ENCODE measurements at places on chromosomes 13 and 19.
A peak's percentile ranks its signal among the peaks of the same experiment; 100 is the strongest.

DNA sequence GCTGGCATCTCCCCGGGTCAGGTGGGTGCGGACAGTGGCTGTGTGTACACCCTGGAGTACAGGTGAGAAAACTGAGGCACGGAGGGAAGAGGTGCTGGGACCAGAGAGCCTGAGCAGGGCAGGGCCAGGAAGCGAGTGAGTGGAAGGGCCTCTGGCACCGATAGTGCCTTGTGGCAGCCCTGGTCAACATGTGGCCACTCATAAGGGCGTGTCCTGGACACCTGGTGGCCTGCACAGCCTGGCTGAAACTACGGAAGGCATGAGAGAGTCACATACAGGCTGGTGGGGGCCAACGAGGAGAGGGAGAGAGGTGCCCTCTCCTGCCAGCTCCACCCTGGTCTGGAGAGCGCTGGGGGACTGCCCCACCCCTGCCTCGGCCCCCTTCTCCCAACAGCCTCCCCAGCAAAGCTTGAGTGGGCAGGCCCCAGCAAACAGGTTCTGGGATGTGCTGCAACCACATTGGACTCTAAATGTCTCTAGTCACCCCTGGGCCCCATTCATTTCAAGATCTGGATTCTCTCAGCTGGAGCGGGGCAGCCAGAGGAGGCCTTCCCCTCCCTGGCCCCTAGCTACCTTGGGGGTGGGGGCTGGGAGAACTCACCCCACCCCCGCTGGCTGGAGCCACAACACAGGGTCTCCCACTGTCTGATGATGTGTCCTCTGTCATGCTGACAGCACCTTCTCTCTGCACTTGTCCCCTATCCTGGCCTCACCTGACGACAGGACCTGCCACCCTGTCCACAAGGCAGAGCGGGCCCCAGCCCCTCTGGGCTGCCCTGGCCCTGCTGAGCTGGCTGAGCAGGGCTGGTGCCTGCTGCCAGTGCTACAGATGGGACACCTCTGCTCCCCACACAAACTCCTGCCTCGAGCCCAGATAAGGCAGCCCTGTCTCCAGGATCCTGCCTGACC is 5.8 kb downstream of the CBARP start:
- DNase-seq: no peak

GRCh38 chr19:32224371-32225244 is 120.8 kb upstream of the ZNF507 start:
- peak; percentile 60 for DNase-seq

DNA sequence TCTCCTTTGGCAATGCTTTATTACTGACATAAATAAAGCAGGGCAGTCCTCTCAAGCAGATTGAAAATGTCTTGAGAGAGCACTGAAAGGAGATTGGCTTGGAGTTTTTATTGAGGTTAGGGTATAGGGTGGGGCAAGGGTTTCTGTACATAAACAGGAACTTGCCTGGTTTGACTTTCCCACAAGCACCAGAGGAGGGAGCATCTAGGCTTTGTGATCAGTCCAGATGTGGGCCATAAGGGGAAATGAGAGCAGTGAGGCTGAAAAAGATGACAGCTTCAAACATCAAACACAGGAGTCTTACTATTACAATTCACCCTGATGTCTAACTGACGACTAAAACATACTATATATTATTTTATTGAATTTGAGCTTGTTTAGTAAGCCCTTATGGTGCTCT is 260.9 kb downstream of the MTUS2 start:
- DNase-seq: no peak

- no peak for DNase-seq
These were observed 953.2 kb downstream of the SLITRK6 start for GRCh38 chr13:84845907-84846619.

DNA sequence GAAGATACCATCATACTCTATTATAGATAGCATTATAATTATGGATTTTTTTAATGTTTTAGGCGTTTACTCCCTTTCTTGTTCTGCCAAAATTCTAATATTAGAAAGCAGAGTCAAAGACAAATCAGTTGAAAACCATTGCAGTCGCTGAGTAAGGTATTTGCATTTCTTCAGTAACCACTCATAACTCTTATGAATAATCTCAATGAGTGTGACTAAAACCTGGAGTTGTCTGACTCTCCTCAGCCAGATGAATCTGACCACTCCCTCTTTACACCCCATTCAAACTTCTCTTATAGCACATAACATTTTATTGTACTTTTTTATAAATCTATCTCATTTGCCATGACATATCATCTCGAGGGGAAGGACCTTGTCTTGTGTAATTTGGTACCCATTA is 1006.5 kb downstream of the DIAPH3 start:
- DNase-seq: no peak

GRCh38 chr13:99381766-99382165 is 74.6 kb upstream of the GPR183 start:
- no peak for DNase-seq

DNA sequence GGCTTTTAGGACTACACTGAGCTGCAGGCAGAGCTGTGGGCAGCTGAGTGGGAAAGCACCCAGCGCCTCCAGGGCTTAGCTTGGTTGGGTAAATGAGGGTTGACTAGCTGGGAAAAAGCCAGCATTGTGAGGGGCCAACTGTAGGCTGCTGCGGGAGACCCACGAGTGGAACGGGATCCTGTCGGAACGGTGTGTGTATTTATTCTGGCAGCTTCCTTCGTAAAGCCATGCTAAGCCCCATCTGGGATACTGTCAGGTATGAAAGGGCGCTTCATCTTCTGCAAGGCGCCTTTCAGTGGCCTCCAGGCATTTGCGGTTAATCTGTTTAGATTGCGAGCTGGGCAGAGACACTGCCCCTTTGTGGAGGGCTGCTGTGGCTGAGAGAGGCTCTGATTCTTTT is 39.5 kb upstream of the CNMD start:
- no peak for DNase-seq

GRCh38 chr19:52492201-52492993 is 35.1 kb upstream of the ZNF808 start:
- DNase-seq: no peak

DNA sequence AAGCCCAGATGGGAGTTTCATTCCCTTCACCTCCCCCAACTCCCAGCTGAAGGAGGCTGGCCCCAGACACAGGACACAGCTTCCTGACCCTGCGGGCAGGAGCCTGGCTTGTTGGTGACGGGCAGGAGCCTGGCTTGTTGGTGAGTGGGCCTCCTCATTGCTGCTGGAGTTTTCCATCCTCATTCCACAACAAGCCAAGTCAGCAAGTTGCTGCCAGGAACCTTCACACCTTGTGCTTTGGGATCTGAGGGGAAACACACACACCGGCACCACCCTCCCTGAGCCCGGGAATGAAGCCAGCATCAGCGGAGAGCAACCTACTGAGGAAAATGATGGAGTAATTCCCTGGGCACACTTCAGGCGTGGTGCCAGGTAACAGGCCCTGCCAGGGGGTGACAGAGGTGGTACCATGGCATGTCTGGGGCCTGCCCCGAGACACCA is 74.9 kb downstream of the ALOX5AP start:
- no peak for DNase-seq

DNA sequence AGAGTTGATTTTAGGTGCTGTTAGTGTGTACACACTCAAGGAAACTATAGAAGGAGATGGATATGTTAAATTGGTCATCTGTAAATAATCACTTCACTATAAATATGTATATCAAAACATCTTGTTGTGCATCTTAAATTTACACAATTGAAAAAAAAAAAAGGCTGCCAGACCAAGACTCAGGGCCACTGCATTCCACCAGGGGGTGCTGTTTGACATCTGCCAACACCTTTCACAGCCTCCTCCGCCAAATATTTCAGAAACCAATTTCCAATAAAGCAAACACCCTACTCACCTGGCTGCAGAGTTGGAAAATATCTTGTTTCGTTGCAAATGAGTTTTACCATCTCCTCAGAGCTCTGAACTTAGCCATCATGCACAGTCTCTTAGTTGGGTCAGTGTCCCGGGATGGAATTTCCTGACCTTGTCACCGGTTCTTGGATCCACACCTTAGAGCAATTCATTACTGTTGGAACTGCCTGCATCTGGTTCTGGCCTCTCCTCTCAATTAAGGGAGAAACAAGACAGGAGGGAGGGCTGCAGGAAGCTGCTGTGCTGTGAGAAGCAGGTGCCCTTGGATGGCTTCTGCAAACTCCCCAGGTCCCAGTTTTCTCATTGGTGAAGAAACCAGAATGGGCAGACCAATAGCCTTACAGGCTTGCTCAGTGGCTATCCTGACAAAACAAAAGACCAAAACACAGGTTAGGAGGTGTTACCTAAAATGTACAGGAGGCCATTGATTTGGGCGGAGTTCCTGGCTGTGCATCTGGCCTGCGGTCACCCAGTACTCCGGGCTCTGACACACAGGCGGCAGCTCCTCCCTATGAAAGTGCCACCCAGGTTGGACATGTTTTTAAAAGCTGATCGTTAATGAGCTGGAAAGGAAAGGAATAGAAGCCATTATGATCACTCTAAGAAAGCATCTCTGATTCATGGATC is 746.6 kb downstream of the UQCRFS1 start:
- DNase-seq: no peak

DNA sequence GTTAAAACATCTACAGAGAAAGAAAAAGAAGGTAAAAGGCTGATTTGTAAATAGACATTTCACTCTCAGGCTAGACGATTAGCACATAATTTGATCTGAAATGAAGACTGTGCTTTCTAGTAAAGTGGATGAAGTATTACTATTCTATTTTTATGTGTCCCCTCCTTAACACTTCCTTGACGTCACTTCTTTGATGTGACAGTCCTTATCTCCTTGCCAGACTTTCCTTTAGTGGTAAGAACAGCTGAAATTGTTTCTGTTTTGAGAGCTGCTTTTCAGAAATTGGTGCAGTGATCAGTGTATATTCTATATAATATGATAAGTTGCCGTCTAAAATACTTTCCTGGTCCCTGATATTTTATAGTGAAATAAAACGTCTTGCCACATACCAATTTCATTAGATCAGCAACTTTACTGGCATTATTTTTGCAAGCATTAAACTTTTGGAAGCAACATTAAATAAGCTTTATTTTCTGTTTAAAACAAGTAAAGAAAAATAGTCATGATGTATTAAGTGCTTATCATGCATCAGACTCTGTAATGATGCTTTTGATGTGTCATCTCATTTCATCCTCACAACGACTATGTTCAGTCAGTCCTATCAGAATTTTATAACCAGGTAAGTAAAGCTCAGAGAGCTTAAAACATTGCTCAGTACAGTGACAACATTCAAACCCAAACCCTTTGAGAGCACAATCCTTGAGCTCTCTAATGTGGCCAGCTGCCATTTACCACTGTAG is 210.3 kb upstream of the PCDH9 start:
- no peak for DNase-seq
